Transverse colon (tissue), 4 donors: ENCODE measurements at places on chromosomes 5 and 9. TPM values are rescaled to one million over a fixed set of nuclear protein-coding genes. Genes with fewer than 3 reads are reported as not detected.
A peak's percentile ranks its signal among the peaks of the same experiment; 100 is the strongest.

DNA sequence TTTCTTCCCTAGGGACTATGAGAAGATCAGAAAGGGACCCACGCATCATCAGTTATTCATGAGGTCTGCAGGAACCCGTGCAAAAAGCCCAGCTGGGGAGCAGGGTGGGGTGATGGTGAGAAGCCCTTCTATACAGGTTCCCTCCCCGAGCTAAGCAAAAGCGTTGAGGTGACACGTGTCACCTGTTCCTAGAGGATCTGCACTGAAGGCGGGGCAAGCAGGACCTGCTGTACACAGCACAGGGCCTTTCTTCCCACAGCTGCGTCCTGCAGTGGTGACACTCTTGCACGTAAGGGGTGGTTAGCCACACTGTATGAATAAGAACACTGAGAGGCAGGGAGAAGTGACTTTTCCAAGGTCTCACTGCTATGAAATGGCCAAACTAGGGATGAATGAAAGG, 37.2 kb upstream of the SH3PXD2B start:
- H3K27ac ChIP-seq = no peak overlapping the region
- DNase-seq = peak; percentile 5
- H3K4me3 ChIP-seq = no peak overlapping the region

Gene GABRA6
- not detected for total RNA-seq

Gene ALDH1A1
- total RNA-seq = 566 TPM

Gene TAF11L10
- total RNA-seq = not detected

Gene MORN5
- 4.0 TPM for total RNA-seq

- H3K27ac ChIP-seq = no peak overlapping the region
- H3K4me3 ChIP-seq = no peak overlapping the region
- DNase-seq = no peak
- no peaks in the 10 kb centered on the region for H3K27me3 ChIP-seq
- no peaks in the 10 kb centered on the region for H3K36me3 ChIP-seq
- H3K4me1 ChIP-seq = peaks cover 6% of the 10 kb centered on the region
Measured at GRCh38 chr5:73899916-73900315, 273.9 kb downstream of the ARHGEF28 start.

GRCh38 chr5:171312129-171312974, 3.3 kb downstream of the TLX3 start:
- no peak for DNase-seq
- no peak overlapping the region for H3K4me3 ChIP-seq
- no peaks in the 10 kb centered on the region for H3K36me3 ChIP-seq
- peaks cover 5% of the 10 kb centered on the region for H3K4me1 ChIP-seq
- peaks cover 100% of the 10 kb centered on the region for H3K27me3 ChIP-seq

GRCh38 chr9:71716138-71716909, 52.0 kb downstream of the CEMIP2 start:
- H3K27ac ChIP-seq = no peak overlapping the region
- no peaks in the 10 kb centered on the region for H3K36me3 ChIP-seq
- DNase-seq = no peak
- H3K27me3 ChIP-seq = no peaks in the 10 kb centered on the region

DNA sequence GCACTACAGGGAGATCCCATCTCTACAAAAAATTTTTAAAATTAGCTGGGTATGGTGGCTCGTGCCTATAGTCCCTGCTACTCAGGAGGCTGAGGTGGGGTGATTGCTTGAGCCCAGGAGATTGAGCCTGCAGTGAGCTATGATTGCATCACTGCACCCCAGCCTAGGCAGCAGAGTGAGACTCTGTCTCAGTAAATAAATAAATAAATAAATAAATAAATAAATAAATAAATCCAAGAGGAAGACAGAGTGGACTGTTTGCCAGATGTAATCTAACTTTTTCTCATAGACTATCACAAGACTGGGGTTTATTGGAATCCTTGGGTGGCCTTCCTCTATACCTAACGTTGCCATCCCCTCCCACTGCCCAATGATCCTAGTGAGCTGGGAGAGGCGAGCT, 19.2 kb upstream of the TCF7 start:
- no peak overlapping the region for H3K27ac ChIP-seq
- no peak for DNase-seq

DNA sequence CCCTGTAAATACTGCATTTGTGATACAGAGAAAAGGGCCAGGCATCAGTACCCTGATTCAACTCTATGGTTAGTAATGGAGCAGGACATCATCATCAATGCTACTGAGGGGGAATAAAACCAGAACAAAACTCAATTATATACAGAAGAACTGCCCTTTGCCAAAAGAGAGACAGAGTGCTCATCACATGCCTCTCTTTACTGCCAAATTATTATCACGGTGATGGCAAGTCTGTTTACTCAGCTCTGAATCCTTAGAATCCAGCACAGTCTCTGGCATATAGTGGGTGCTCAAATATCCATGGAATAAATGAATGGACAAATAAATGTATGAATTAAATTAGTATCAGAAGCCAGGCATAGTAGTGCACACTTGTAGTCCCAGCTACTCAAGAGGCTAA, 130.2 kb downstream of the TTC39B start:
- no peak overlapping the region for H3K27ac ChIP-seq
- no peaks in the 10 kb centered on the region for H3K4me1 ChIP-seq
- H3K27me3 ChIP-seq = no peaks in the 10 kb centered on the region
- no peak for DNase-seq
- no peak overlapping the region for H3K4me3 ChIP-seq
- H3K36me3 ChIP-seq = no peaks in the 10 kb centered on the region
